ENCODE measurements at places on chromosomes 5 and 9.

- peak; percentile 51 for DNase-seq
Observed at GRCh38 chr9:613771-614347, 227.6 kb upstream of the DMRT1 start.

- DNase-seq = no peak
Observed at GRCh38 chr5:132319975-132320374, 25.8 kb downstream of the SLC22A4 start.

DNA sequence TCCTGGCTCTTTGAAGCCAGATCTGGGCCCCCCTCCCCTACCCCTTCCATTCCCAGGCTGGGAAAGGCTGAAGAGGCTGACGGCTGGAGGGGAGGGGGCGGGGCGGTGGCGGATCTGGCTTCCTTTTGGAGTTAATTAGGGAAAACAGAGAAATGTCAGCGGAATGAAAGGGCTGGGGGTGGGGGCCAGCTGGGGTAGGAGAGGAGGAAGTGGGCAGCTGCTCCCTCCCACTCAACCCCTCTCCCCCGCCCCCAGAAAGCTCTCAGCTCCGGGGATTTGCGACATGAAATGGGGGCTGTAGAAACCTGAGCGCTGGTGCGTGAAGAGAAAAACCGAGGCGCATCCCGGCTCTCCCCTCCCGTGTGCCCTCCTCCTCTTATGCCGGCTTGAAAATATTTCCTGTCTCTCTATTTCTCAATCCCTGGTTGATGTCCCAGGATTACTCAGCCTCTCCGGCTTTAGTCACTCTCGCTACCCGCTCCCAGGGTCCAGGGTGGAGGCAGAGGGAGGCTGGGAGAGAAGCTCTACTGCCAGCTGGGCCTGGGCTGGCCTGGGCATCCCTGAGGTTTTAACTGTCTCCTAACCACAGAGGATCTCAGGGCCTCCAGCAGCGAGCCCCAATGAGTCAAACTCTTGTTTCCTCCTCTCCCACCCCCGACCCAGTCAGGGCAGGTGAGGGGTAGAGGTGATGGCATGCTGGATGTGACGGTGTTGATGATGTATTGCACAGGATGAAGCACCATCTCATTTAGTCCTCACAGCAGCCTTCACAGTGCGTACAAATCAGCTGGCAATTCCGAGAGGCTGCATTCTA lies 20.1 kb downstream of the PCDHGC5 start:
- DNase-seq = no peak

GRCh38 chr5:126680191-126680817 lies 79.6 kb downstream of the PHAX start:
- DNase-seq = no peak

DNA sequence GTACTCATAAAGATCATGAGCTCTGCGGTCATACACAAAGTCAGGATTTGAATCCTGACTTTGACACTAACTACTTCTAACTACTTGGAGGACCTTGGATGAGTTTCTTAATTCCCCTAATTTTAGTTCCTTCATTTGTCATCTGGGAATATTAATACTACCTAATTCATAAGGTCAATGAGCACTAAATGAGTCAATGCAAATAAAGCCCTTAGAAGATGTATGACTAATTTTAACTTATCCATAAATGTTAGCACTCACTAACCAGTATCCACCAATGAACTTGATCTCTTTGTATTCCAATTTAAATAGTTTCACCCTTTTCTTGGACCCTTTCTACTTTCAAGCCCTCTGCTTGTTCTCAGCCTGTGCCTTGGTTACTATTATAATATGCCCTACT lies 1106.4 kb downstream of the CDH18 start:
- no peak for DNase-seq

DNA sequence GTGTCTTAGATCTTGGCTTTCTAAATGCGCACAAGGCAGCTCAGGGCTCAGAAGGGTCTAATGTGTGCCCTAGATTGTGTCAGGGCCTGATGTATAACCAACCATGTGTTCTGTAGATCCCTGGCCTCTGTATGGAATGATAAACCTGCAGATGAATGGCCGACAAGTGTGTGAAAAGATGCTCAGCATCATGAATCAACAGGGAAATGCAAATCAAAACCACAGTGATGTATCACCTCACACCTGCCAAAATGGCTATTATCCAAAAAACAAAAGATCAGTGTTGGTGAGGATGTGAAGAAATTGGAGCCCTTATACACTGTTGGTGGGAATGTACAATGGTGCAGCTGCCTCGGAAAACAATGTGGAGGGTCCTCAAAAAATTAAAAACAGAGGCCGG lies 489.8 kb downstream of the SEMA5A start:
- no peak for DNase-seq

- DNase-seq = no peak
Observed at GRCh38 chr9:89467278-89467625, 30.7 kb downstream of the SEMA4D start.

DNA sequence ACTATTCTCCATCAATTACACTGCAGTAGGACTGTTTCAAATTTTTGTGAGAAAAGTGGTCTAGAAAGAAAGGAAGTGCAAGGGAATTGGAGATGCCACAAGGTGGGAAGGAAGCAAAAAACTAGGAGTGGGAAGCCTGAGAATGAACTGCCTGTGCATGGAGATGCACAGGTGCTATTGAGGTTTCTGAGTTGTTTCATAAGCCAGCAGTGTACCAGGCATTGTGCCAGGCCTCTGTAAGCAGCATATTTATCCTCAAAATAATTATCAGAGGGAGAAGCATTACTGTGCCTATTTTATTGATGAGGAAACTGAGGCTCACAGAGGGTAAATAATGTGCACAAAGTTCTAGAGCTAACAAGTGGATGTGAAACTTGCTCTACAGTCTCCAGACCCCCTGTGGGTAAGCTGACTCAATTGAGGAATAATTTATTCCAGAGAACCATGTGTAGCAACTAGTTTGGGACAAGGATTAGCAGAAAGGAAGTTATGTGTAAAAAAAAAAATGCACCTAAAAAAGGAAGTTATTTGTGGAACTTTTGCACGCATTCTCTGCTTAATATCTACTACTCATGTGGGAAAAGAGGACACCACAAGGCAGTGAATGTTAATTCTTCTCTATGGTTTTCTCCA lies 96.7 kb downstream of the SNCAIP start:
- DNase-seq = no peak

GRCh38 chr5:78574131-78574673 lies 74.4 kb downstream of the LHFPL2 start:
- no peak for DNase-seq

DNA sequence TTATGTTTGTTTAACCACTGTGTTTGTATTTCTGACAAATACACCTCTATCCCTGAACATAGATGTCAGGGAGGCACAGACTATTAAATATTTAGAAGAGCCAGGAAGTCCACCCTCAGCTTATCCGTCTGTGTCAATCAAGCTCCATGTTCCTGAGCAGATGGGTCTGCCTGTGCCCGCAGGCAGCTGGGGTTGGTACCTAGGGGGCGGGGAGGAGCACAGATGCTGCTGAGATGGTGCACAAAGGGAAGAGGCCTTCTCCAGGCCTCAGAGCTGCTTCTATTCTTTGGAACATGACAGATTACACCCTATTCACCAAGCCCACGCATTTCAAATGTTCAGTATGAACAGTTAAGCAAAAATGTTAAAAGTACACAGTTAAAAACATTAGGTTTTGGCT lies 142.1 kb downstream of the EPB41L4A start:
- DNase-seq = no peak

DNA sequence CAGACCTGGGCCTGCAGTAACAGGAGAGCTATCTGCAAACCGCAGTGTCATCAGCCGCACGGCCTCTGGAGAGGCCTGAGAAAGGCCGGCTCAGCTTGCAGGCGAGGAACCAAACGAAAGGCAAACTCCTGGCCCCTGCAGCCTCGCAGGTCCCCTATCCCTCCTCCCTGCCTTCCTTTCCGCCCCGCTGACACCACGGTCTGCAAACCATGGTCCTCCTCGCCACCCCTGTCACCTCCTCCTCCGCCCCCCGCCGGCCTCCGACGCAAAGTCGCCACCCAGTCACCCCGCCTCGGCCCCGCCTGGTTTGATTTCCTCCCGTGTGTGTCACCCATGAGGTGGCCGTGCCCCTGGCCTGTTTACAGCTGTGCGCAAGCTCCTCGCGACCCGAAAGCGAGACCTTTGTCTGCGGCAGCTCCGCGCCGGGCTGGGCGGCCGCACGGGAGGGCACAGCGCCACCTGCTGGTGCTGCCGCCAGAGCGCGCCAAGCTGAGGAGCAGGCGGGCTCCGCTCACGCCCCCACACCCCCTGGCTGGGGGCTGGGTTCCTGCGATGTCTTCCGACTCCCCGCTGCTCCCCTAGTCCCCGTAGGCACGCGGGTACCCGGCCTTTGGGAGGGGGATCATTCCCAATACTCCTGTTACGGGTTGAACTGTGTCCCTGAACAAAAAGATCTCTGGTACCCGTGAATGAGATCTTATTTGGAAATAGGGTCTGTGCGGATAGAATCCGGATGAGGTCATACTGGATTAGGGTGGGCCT lies 19.4 kb downstream of the GBGT1 start:
- DNase-seq = peak; percentile 96

GRCh38 chr5:77960305-77960704 lies 184.2 kb upstream of the TBCA start:
- no peak for DNase-seq

GRCh38 chr5:26014206-26014605 lies 1024.2 kb downstream of the CDH9 start:
- no peak for DNase-seq

Measured in activated CD4-positive, alpha-beta T cell treated with anti-CD3 and anti-CD28 coated beads, Interleukin-2, Interleukin-4, amounts not matched to agents 100 ng/mL and 50 ng/mL, durations not matched to agents 16 hours and 8 hours (primary cell).